ENCODE measurements at places on chromosomes 7 and 10. TPM values are rescaled to one million over a fixed set of nuclear protein-coding genes. Genes with fewer than 3 reads are reported as not detected.

GRCh38 chr10:97713339-97713825 is at the start of gene MARVELD1:
MARVELD1 (plus strand) TSS chr10:97713730; CDS start chr10:97713877, 147 bp downstream.
- DNase-seq = peak; percentile 36

The ZCWPW1 gene
- 6.5 TPM for total RNA-seq

The SPOCK2 gene
- 370 TPM for total RNA-seq

- no peak for DNase-seq
Observed at GRCh38 chr7:142498364-142498763, 240.5 kb upstream of the PRSS58 start.

The TMEM196 gene
- not detected for total RNA-seq

- no peak for DNase-seq
Observed at GRCh38 chr10:78650122-78650521, 418.6 kb upstream of the ZMIZ1 start.

The PLXDC2 gene
- 1.0 TPM for total RNA-seq

DNA sequence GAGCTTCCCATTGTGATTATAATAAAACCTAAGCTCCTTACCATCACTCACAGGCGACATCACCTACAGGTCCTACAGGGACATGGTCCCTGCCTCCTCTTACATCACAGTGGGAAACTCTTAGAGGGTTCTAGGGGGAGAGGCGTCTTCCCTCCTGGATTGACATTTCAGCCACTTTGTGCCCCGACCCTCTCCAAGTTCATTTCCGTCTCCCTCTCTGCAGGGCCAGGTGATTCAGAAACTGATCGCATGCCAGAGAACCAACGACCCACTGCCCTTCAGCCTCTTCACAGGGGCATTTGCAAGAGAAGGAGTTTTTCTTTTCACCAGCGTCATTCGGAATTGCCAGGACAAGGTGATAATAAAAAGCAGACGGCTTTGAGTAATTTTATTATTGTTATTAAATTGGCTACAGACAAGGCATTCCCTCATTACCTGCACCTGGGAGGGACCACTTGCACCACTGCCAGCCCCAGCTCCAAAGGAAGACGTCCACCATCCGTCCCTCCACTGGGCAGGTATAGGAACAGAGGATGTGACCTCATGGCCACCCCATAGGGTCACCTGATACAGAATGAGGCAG is 85.8 kb upstream of the CUX1 start:
- no peak for DNase-seq

- DNase-seq = no peak
Observed at GRCh38 chr7:97499204-97499603, 232.7 kb upstream of the TAC1 start.

The PLXNA4 gene
- total RNA-seq = 16.5 TPM

The PVRIG gene
- total RNA-seq = 86.2 TPM

- DNase-seq = no peak
Observed at GRCh38 chr10:18665815-18666558, 6.8 kb downstream of the ARL5B start.

- DNase-seq = no peak
Observed at GRCh38 chr10:74912682-74913081, 86.3 kb downstream of the KAT6B start.

GRCh38 chr7:102390697-102391484 is 5.3 kb upstream of the PRKRIP1 start:
- DNase-seq = peak; percentile 71

- no peak for DNase-seq
Observed at GRCh38 chr7:36708767-36709166, 15.5 kb downstream of the AOAH start.

DNA sequence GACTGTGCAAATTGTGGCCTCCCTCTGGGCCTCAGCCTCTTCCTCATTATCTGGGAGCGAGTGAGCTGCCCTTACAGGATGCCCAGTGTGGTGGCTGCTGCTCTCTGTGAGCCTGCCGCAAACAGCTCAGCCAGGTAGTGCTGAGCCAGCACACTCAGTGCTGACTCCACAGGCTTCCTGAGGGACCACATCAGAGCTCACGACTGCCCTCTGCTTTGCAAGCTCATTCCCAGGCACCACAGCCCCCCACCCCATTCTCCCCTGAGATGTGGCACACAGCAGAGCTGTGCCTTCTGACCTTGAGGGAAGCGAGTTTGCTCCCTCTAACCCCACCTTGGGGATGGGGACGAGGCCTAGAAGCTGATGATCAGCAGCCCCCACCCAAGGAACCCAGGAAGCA is 230.5 kb upstream of the PPP2R2D start:
- DNase-seq = no peak

DNA sequence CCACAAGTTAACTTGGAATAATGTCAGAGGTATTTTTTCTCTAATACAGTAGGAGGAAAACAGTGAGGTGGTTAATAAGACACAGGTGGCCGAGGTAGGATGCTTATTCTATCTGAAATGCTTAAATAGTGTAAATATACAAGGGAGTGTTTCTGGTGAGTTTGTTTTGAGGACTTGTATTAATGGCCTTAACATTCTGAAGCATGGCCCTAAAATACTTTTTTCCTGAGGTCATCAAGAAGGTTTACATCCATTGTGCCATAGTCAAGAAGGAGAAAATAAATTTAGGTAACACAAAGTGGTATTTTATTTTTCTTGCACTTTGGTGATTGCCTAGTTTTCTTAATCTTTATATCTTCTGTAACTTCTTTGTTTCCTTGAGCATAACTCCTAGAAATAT is 18.8 kb downstream of the GNAI1 start:
- no peak for DNase-seq

The ZNF467 gene
- total RNA-seq = 1.0 TPM

The MACC1 gene
- total RNA-seq = 0.34 TPM

The KCND2 gene
- total RNA-seq = not detected

DNA sequence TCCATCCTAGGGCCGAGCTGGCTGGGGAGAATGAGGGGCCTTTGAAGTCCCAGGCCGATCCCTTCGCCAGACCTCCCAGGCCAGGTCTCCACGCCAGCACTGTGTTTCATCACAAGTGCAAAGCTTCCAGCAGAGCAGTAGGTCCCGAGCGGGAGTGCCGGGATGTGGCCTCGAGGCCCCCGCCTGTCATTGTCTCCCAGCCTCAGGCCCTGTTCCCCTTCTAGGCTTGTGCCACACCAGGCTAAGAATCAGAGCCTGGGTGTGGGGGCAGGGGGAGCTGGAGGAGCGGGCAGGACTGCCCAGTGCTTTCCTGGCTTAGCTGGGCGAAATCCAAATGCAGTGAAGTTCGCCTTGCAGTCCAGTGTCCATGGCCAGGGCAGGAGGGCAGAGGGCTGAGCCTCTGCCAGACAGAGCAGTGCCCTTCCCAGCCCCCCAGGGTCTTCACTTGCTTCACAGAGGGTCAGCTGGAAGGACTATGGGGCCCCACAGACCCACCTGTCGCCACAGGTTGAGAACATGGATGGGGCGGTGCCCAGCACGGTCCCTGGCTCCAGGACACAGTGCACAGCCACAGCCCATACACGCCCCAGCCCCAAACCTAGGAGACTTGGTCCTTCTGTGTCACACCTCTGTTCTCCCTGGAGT is 20.2 kb upstream of the PFKFB3 start:
- no peak for DNase-seq

The TSPAN12 gene
- not detected for total RNA-seq

The NEUROD6 gene
- total RNA-seq = not detected

The FAM180A gene
- total RNA-seq = not detected

- peak; percentile 54 for DNase-seq
Observed at GRCh38 chr7:128398016-128398840, 11.6 kb downstream of the IMPDH1 start.

The PRLHR gene
- not detected for total RNA-seq

The LRRC18 gene
- total RNA-seq = not detected

- no peak for DNase-seq
Observed at GRCh38 chr7:6546498-6547251, 4.6 kb downstream of the GRID2IP start.

DNA sequence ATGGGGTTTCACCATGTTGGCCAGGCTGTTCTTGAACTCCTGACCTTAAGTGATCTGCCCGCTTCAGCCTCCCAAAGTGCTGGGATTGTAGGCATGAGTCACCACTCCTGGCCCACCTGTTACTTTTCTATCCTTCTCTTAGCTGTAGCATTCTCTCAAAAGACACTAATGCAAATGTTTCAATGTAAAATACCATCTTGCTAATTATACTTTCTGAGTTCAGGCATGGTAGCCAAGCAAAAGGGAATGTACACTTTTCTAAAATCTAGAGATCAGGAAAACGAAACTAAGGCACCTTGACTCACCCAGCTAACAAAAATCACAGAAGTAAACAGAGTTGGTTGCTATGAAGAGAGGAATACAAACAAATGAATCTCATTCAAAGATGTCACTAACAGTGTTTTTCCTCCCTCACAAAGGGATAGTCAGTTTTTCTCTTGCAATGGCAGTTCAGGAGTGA is 401.0 kb upstream of the NRP1 start:
- no peak for DNase-seq

The VWC2 gene
- total RNA-seq = not detected

The RSPH10B gene
- total RNA-seq = not detected

The FBXL13 gene
- total RNA-seq = 0.65 TPM

DNA sequence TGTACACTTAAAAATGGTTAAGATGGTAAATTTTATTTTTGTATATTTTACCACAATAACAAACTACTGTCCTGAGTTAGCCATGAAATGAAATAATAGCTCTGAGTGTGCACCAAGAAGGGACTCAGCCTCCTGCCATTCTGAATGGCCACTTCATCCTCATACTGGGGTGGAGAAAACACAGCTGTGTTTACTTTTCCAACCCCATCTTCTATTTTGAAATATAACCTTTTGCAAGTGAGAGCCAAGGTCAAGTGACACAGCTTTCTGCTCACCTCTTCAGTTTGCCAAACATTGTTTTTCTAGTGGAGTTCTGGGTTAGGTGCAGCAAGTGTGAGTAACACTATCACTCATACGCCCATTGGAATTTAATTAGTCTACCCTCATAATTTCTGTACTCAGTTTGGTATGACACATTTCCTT is 107.4 kb upstream of the GLCCI1 start:
- no peak for DNase-seq

The ACTR3C gene
- total RNA-seq = 6.4 TPM

DNA sequence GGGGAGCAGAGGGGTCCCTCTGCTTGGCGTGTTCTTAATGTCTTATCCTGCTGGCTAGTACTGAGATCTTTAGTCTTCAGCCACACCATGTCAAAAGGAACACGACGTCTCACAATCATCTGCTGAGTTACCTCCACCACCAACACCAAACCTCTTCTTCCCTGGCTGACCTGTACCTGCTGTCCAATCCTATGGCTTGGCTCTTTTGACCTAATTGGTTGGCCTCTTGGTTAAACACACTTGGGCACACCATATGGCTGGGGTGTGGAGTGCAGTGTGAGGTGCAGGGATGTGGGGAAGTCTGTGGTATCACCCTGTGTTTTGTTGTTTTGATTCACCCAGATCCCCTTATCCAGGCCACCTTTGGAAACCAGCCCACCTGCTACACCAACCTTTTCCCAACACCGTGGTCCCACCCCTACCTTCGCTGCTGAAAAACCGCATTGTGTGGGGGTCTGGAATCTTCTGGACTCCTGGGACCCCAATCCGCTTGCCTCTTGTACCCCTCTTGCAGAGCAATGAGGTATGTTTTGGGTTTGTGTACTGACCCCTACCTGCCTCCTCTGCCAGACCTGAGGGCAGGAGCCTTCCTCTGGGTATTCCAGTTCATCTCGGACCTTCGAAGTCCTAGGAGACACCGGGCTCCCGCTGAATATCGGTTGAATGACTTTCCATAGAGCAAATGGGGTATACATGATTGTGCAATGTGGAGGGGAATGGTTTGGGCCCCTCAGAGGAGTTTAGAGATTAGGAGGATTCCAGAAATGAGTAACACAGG is 2.8 kb upstream of the LBX1 start:
- DNase-seq = no peak

GRCh38 chr10:6578251-6578771 is 1.8 kb downstream of the PRKCQ start:
- no peak for DNase-seq

- no peak for DNase-seq
Observed at GRCh38 chr10:14686356-14686755, 88.3 kb downstream of the FAM107B start.

GRCh38 chr10:55404094-55404493 is 603.1 kb upstream of the PCDH15 start:
- no peak for DNase-seq

The SORCS3 gene
- total RNA-seq = not detected

- no peak for DNase-seq
Observed at GRCh38 chr10:2658780-2659179, 408.6 kb upstream of the PFKP start.

DNA sequence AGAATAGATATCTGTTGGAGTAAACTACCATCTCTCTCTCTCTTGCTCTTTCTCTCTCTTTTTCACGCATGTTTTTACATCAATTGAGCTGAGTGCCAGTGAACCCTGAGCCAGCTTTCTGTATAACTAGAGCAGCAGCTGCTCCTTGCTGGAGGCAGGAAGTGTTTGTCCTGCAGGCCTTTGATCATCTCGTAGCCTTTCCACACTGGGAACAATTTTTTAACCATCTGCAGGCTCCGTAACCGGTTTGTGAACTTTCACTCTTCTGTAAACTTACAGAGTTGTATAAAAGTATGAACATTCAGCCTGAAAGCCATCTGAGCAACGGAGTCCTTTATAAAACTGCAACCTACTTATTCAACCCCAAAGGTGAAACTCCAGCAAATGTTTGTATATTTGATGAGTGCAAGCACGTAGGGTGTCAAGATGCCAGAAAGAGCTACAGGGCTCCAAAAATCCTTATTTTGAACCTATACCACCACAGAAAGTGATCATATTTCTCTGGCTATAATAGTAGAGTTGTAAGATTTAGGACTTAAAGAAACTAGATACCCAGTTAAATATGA is 162.8 kb upstream of the NFE2L3 start:
- DNase-seq = no peak

The FMC1 gene
- total RNA-seq = 7.5 TPM

GRCh38 chr10:110803239-110803749 is 68.4 kb upstream of the PDCD4 start:
- no peak for DNase-seq

The TNKS2 gene
- 40.7 TPM for total RNA-seq

The ATOH7 gene
- total RNA-seq = not detected

GRCh38 chr7:21617916-21618390 is 75.1 kb downstream of the DNAH11 start:
- DNase-seq = no peak

The FAM131B gene
- total RNA-seq = 2.9 TPM

GRCh38 chr7:47150497-47151260 is 431.2 kb downstream of the TNS3 start:
- DNase-seq = no peak

The LRRD1 gene
- total RNA-seq = not detected

GRCh38 chr10:20157314-20157713 is 341.1 kb downstream of the PLXDC2 start:
- DNase-seq = no peak

The FAM170B gene
- not detected for total RNA-seq
